ENCODE measurements at places on chromosomes 4 and X.

DNA sequence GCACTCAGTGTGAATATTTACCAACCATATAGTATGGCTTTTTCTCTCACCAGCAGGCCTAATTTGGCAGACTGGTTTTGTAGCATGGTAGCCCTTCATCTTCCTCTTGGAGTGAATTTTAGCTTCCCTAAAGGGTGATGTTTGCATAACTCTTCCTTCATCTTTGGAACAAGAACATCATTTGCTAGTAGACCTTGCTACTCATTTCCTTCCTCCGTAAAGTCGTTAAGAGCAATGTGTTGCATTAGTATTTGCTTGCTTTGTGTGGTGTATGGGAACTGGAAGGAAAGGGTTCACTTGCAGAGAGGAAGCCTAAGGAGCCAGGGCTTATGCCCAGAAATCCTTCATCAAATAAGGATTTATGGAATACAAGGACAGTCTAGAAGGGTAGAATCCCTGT, 50.2 kb upstream of the PGRMC2 start:
- no peak for DNase-seq

DNA sequence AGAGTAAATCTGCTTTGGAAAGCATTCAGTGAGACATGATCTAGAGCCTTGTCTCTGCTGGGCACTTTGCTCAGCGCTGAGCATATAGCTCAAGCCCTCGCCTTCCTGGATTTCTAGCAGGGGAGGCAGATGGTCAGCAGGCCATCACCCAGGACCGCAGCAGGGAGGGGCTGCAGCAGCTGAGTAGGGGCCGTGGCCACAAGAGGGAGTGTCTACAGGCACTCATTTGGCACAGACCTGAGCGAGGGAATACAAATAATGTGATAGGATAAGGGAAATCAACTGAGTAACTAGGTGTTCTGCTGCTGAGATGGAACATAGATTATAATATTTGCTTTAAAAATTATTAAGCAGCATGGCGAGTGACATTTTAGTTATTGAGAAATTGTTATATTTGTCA, 30.2 kb downstream of the OFD1 start:
- no peak for DNase-seq

DNA sequence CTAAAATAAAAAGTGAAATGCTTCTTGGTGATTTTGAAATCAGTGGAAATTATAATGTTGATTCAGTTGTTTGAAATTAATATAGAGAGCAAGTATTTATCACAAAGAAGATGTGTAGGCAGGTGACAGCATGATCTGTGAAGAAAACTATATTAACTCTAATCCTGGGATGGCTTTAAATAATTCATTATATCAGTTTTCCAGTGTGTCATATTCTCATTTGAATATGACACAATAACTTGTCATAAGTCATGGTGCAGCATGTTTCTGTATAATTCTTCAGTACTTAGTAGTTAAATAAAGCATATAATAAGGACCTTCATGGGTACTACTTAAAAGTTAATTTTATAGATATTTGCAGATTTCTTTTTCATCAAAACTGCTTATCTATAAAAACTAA, 573.6 kb downstream of the INPP4B start:
- DNase-seq = no peak

GRCh38 chr4:80017125-80017854, 55.7 kb downstream of the ANTXR2 start:
- no peak for DNase-seq

GRCh38 chr4:174423257-174423944, 98.9 kb downstream of the HPGD start:
- peak; percentile 21 for DNase-seq

- no peak for DNase-seq
These were observed 12.3 kb upstream of the CLTRN start for GRCh38 chrX:15676886-15677285.

GRCh38 chr4:2574863-2575262, 38.4 kb downstream of the FAM193A start:
- no peak for DNase-seq

- DNase-seq = no peak
These were observed 90.8 kb downstream of the SHISA3 start for GRCh38 chr4:42488114-42488513.

DNA sequence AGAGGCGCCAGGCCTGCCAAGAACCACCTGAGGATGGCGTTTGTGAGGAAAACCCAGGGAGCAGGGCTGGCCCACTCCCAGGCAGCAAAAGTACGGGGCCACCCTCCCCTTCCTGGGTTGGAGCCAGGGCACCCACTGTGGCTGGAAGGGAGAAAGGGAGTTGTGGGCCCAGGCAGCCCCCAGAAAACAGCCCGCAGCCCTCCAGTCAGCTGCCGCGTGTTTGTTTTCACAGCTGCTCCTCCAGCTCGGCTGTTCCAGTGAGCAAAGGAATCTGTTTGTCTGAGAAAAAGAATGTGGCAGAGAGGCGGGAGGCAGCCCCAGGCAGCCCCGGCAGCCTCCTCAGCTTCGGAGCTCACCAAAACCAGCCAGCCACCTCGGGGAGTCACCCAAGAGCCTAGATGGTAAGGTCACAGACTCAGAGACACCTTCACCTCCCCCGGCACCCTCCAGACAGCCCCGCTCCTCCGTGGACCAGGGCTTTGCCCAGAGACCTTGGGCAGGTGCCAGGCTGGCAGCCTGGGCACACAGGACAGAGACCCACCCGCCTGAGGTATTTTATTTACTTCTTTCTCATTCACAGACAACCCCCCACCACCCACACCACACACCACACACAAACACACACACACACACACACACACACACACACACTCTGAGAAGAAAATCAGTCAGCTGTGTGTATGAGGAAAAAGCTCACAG, 338.1 kb downstream of the BCOR start:
- no peak for DNase-seq

- DNase-seq = no peak
These were observed 2152.9 kb downstream of the ARAP2 start for GRCh38 chr4:34091451-34091850.

GRCh38 chr4:143344041-143344440, 7.4 kb downstream of the GAB1 start:
- DNase-seq = no peak

DNA sequence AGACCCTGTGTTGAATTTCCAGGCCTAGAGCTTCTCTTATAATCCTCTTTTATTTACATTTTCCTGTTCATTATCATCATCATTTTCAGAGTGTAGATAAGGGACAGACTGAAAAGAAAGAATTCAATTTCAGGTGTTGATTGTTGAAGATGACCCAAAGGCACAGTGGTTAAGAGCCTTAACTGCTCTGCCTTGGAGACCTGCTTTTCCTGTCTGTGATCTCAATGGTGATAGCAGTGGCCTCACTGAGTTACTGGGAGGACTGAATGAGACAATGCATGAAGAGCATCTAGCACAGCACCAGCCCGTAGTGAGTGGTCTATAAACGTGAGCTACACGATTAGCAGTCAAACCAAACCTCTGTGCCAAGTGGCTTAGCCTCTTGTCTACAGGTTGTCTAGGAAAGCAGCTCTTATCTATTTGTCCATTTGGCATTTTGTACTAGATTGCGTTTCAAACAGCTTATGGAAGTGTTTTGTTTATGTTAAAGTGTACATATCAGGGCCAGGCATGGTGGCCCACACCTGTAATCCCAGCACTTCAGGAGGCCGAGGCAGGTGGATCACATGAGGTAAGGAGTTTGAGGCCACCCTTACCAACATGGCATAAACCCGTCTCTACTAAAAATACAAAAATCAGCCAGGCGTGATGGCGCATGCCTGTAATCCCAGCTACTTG, 41.5 kb downstream of the SETD7 start:
- no peak for DNase-seq

GRCh38 chr4:188198982-188199792, 59.9 kb downstream of the TRIML1 start:
- no peak for DNase-seq

- DNase-seq = no peak
These were observed 3.4 kb downstream of the MAGEE2 start for GRCh38 chrX:75781611-75782010.

GRCh38 chrX:40167850-40168479, 70.2 kb upstream of the BCOR start:
- DNase-seq = peak; percentile 56

GRCh38 chrX:11759461-11760311, 1.6 kb downstream of the MSL3 start:
- peak; percentile 77 for DNase-seq

- DNase-seq = no peak
These were observed 4.5 kb upstream of the RHOXF1 start for GRCh38 chrX:120120223-120120622.

GRCh38 chr4:145842224-145842887, 96.3 kb downstream of the ZNF827 start:
- DNase-seq = no peak

DNA sequence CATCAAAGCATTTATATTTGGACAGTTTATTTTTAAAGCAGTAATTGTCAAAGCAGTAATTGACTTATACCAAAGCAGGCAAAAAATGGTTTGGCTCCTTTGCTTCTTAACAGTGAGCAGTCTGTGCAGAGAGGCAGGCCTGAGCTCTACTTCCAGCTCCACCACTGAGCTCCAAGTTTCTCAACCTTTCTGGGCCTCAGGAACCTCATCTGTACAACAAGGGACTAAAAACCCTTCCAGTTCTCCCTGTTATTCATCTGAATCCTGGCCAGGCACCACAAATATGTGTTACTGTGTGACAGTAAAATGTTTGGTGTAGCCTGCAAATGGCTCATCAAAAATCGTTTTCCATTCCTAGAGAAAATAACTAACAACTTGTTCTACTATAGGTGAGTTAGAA, 88.7 kb upstream of the TTC29 start:
- no peak for DNase-seq

DNA sequence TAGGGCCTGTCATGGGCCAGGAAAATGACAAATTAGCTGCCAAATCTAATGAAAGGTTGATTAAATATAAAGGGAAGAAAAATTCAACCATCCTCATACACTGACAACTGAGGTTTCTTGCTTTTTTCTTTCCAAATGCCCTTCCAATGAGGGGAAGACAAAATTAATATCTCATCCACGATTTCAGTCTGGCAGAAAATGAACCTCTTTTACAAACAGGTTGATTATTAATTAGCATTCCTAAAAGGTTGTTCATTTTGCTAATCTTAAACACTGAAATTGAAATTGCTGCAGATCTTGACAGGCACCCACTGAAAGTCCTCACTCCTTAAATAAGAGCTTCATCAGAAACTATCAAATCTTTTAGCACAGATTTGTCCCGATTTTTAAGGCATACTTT, 45.5 kb downstream of the NPFFR2 start:
- DNase-seq = no peak

Data from CD4-positive, alpha-beta T cell treated with Interleukin-6 for 4 hours (primary cell).